ENCODE measurements at places on chromosomes 3 and 15.

GRCh38 chr3:194381460-194381875 is 11.9 kb upstream of the LRRC15 start:
- DNase-seq, result no peak

GRCh38 chr15:60520825-60521368 is 42.0 kb upstream of the ICE2 start:
- peak; percentile 65 for DNase-seq

GRCh38 chr3:177410730-177411129 is 213.4 kb upstream of the TBL1XR1 start:
- DNase-seq, result no peak

GRCh38 chr3:16809993-16810392 is 74.8 kb upstream of the PLCL2 start:
- DNase-seq, result no peak

DNA sequence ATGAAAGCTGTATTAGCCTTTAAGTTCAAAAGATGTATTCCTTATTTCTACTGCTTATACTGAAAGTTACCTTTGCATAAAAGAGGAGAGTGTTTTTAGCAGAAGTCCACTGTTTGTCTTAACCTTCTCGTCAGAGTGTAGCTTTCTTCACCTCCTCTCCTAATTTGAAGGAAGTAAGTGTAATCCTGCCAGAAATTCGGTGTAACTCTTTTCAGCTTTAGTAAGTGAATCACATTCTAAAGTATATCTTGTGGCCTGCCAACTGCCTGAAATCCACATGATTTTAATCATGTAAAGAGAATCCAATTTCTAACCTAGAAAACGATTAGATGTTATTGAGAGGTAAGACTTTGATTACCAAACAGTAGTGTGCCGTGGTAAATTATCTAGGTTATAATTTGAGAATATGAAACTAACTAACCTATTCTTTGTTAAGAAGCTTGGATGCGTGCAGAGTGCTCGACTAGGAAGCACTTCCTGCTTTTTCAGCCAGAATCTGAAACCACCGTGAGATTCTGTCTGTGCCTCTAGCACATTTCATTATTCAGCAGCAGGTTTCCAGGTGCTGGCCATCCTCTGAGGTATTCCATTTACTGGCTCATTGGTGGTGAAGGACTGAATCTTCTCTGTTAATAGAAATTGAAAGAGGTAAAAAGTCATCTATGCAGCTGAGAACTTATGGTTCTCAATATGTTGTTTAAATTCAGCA is 7.5 kb downstream of the GYG1 start:
- no peak for DNase-seq
